ENCODE measurements at places on chromosomes 11 and 22.
A peak's percentile ranks its signal among the peaks of the same experiment; 100 is the strongest.

DNA sequence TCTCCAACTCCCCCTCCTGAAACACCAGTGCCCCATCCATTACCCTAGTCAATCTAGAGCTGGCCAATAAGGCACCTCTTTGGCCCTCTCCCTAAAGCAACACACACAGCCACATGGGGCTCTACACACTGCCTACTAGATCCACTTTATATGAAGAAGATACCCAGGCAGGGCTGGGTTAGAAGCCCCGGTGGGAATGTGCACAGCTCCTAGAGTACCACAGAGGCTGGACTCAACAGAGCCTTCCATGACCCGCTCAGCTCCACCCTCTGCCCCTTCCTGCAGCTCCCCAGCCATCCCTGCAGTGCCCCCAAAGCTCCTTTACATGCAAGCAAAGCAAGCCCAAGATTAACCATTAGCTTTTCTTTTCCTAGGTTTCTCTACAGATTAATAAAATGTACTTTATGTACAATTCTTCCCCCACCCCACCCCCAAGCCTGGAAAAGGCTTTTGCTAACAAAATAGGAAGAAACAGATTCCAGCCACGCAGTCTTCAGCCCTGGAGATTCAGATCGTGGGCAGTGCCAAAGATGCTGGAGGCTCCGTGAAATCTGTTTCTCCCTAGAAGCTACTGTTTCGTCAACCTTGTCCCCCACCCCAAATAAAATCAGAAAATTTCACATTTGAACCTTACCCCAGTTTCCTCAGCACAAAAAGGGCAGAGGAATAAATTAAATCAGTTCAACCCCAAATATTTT lies 51.8 kb downstream of the IGSF9B start:
- no peak for DNase-seq

DNA sequence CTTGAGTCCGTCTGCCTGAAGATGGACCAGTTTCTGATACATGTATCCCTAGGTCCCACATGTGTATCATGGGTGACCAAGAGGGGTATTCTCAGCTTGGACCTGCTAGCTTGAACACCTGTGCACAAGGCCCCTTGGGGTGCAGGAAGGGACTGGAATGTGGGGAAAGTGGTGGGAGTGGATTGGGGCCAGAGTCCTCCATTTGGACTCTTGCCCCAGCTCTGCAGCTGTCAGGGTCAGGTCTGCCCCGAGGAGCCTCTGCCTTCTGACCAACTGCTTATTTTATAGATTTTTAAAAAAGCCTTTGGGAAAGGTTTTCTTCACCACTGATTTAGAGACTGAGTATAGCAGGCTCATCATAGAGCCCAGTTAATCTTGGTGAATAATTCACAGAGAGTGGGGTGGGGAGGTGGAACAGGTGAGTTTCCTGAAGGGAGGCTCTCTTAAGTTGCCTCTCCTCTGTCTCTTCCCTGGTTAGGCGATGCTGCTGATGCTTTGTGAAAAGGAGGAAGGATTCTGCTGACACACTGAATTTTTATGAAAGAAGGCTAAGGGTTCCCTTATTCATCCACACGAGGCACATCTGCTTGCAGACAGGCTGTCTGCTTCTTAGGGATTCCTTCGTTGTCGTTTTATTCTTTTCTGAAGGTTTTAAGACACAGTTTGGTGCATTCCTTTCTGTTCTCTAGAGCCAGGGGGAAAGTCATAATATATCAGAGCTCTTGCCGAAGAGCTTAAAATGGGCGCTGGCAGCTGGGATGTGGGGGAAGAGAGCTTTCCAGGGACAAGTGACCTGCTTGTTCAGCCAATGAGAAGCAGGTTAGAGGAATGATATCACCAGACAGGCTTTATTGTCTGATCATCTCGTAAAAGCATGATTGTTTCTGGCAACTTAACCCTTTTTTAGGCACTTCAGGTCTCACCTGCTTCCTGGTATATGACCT lies 19.9 kb downstream of the TRIM44 start:
- peak; percentile 11 for DNase-seq

GRCh38 chr22:26992556-26992955 lies 335.2 kb downstream of the MIAT start:
- no peak for DNase-seq

DNA sequence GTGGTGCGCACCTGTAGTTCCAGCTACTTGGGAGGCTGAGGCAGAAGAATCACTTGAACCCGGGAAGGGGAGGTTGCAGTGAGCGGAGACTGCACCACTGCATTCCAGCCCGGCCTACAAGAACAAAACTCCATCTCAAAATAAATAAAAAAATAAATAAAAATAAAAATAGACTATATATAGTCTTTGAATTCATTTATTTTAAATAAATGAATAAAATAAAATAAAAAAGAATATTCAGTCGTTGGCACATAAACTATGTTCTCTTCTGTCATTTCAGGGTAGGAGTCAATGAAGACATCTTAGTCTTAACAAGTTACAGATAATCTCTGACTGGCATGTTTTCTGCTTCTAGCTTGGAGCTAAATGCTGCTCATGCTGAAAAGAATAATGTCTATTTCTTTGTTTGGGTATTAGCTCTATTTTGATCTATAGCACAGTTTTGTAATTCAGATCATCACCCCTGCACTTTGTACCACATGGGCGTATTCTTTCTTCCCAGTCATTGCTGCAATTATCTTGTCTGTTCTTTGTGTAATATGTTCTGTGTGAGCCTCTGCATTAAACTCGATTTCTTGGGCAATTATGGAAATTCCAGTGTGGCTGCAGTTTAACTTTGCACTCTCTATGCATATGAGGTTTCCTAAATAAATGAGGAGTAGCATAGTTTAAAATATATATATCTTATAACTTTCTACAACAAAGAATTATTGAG lies 1.4 kb upstream of the MS4A14 start:
- no peak for DNase-seq

DNA sequence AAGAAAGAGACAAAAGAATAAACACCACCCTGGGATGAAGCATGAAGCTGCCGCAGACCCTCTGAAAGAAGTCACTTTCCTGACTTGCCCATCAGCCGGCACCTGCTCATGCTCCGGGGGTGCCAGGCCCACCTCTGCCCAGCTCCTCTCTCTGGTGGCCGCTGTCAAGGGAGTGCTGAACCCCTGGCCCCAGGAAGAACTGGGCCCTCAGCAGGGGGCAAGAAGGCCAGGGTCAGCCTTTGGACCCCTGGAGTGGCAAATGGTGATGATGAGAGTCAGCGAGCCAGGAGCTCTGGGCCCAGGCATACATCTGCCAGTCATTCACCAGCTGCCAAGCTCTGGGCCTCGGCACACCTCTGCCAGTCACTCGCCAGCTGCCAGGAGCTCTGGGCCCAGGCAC lies 17.4 kb downstream of the TTLL8 start:
- no peak for DNase-seq

DNA sequence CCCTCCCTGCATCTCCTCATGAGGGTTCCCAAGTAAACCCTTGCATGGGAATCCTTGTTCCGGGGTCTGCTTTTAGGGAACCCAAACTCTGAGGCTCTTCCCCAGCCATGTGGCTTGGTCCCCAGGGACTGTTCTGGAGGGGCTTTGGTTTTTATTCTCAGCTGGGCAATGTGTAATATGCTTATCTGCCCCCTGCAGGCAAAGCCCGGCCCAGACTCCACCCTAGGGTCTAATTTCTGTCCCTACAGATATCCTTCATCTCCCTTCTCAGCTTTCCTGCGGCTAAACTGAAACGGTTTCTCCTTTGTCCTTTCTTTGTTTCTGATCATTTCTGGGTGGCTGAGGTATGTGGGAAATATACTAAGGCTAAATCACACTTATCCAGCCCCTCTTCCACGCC lies 37.1 kb downstream of the TST start:
- no peak for DNase-seq

GRCh38 chr22:35674335-35674734 lies 26.1 kb downstream of the APOL6 start:
- DNase-seq: no peak

GRCh38 chr11:64894070-64894811 lies 15.8 kb upstream of the EHD1 start:
- no peak for DNase-seq

DNA sequence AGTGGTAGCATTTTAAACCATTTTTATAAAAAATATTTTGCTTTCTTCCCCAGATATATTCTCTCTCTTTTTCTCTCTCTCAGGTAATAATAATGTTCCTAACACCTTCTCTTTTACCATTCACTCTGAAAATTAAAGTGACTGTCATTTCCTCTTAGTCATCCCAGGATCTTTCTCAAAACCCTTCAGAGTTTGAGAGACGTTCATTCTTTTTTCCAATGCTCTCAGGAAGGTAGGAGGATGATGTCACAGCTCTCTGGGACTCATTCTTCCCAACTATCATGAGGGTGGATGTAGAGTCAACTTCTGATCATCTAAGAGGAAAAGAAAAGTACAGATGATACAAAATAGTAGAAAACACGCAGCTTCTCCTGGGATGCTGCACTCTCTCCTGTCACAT lies 60.2 kb upstream of the CRTAM start:
- DNase-seq: no peak

GRCh38 chr11:134554861-134555260 lies 142.8 kb upstream of the B3GAT1 start:
- no peak for DNase-seq

GRCh38 chr11:14300661-14301304 lies 58.2 kb downstream of the RRAS2 start:
- DNase-seq: peak; percentile 34

GRCh38 chr11:128643661-128644317 lies 50.1 kb upstream of the FLI1 start:
- DNase-seq: no peak

DNA sequence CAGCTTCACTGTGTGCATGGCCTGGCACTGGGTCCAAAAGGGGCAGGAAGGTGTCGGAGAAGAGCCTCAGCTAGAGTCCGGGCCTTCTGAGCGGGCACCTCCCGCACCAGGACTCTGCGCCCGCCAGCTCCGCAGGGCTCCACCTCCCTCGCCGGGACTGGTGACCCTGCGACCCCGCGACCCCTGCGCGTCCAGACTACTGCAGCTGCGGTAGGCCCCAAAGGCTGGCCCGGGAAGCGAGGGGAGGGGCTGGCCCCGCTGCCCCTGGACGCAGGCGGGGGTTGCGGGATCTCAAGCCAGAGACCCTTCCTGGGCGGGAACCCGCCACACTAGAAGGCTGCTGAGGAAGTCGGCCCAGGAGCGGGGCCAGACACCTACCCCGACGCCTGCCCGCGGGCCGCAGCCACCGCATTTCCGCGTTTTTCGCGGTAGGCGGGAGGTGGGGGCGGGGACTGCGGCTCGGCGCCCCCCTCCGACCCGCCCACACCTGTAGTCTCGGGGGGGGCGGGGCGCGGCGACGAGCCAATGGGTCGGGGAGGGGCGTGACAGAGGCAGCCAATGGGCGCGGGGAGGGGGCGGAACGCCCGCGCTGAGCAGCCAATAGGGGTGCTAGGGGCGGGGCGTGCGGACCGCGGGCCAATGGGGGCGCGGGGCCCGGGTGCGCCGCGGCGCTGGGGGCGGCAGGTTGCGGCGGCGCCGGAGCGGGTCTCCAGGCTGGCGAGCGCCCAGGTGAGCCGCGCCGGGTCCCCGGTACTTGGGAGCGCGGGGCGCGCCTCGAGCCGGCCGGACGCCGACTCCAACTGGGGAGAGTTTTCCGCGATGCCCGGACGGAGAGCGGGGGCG lies at the start of the genes LMNTD2 and RASSF7:
Gene LMNTD2, minus strand, starts transcription at position 434 of the 843 bp plus-strand sequence. Its CDS starts 22 bp downstream, at position 412.
Gene RASSF7, plus strand, starts transcription at position 666 of the 843 bp plus-strand sequence. CDS start 799 bp downstream, outside the sequence.
- DNase-seq: peak; percentile 53

DNA sequence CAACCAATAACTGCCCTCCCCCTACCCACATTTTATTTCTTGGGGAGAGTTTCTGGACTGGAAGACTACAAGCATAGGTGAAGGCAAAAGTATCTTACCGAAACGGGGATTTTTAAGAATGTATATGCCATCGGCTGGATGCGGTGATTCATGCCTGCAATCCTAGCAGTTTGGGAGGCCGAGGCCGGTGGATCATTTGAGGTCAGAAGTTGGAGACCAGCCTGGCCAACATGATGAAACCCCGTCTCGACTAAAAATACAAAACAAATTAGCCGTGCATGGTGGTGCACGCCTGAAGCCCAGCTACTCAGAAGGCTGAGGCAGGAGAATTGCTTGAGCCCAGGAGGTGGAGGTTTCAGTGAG lies 20.8 kb upstream of the SLN start:
- DNase-seq: no peak

- no peak for DNase-seq
Observed at GRCh38 chr11:25377466-25377865, 880.6 kb downstream of the LUZP2 start.

DNA sequence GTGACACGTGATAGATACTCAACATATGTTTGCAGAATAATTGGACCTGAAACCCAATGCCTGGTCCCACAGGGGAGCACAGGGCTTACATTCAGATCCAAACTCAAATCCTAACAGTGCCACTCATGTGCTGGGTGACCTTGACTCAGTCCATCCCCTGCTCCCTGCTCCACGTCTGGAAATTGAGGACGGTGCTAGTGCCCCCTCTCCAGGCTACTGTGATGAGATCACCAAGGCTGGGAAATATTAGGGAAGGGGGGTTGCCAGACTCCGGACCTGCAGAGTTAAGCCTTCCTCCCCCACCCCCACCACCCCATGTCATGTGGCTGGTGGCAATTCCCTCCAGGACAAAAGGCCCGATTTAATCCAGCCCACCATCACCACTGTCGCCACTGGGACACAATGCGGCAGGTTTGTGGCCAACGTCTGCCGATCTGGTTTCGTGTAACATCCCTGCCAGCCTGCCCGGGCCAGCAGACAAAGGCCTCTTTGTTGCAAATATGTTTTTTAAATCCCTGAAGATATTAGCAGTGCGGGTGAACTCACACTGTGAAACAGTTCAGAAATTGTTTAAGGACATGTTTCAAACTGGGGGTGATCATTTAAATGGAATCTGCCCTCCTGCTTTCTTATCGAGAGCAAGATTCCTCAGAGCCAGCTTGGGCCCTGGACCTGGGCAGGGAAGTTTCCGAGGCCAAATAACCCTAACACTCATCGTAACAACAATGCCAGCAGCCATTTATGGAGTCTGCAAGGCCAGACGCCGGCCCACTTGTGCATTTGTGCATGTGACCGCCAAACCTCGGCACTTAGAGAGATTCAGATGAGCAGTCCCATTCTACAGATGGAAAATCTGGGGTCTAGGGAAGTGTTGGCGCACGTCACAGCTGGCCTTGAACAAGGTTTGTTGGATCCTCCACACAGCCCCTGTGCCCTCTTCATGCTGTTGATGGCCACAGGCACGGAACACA lies 19.6 kb upstream of the MN1 start:
- peak; percentile 23 for DNase-seq

- DNase-seq: no peak
Observed at GRCh38 chr11:17745023-17745772, 10.6 kb downstream of the KCNC1 start.

- DNase-seq: no peak
Observed at GRCh38 chr22:36292823-36293530, 40.0 kb downstream of the APOL1 start.

Data from C1 segment of cervical spinal cord (tissue), 14 donors.